NCI-H2081 (cell line): ENCODE measurements at places on chromosomes 4 and X.

- no peak for DNase-seq
Observed at GRCh38 chrX:97267396-97268181, 383.9 kb downstream of the RPA4 start.

- DNase-seq, result no peak
Observed at GRCh38 chrX:100408713-100409609, 1.1 kb downstream of the PCDH19 start.

GRCh38 chr4:147704846-147705245, 20.9 kb upstream of the PRMT9 start:
- DNase-seq, result no peak

DNA sequence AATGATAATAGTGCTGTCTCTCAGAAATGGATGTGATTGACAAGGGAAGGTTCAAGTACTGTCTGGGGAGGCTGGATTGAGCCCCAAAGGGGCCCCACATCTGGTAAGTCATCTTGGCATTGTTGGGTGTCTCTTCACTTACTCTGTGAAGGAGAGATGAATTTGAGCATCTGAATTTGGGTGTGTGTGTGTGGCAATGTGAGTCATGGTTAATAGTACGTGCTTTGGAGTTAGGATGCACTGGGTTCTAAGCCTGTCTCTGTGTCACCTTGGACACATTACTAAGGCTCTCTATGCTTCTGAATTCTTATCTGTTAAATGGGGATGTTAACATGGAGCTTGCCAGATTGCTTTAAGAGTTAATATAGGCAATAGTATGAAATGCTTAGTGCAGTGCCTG, 80.4 kb downstream of the FRAS1 start:
- no peak for DNase-seq

- DNase-seq, result peak; percentile 55
Observed at GRCh38 chr4:82500435-82501153, 61.2 kb downstream of the TMEM150C start.

DNA sequence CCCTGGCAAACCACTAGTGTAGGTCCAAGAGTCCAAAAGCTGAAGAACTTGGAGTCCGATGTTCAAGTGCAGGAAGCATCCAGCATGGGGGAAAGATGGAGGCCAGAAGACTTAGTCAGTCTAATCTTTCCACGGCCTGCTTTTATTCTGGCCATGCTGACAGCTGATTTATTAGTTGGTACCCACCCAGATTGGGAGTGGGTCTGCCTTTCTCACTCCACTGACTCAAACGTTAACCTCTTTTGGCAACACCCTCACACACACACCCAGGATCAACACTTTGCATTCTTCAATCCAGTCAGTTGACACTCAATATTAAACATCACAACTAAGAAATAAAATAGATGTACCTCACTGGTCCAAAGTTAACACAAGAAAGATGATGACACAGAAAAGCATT, 134.8 kb upstream of the GABRA2 start:
- DNase-seq, result no peak

GRCh38 chr4:157312702-157313101, 92.2 kb downstream of the GRIA2 start:
- no peak for DNase-seq

DNA sequence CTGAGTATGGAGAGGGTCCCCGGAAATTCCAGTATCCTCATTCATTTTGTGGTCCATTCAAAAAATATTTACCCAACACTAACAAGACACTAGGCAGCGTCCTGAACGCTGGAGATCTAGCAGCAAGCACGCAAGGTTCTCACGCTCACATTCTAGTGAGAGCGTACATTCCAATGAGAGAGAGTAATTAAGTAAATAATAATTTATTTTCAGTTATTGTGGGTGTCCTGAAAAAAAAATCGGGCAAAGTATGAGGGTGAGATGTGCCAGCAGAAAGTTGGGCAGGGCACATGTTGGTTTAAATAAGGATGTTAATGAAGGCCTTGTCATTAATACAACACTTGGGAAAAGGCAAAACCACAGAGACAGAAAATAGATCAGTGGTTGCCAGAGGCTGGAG, 4.0 kb upstream of the TMEM156 start:
- DNase-seq, result no peak

- DNase-seq, result no peak
Observed at GRCh38 chrX:69988955-69989394, 60.8 kb downstream of the AWAT2 start.

- no peak for DNase-seq
Observed at GRCh38 chr4:1337951-1338751, 8.9 kb upstream of the UVSSA start.

DNA sequence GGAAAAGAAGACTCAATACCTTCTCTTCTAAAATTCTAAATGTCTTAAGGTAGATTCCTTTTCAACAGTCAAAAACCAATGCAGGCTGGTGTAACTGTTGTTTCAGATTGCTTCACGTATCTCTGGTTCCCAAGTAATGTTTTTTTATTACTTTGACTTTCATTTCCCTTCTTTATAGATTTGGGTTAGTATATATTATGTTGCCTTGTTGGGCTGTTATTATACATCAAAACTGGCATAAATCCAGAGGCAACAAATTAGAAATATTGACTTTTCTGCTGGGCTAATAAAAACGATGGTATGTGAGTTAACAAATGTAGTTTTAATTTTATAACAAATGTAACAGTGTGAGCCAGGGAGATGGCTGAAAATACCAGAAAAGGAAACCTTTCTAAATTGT, 444.7 kb upstream of the TENM3 start:
- DNase-seq, result no peak

DNA sequence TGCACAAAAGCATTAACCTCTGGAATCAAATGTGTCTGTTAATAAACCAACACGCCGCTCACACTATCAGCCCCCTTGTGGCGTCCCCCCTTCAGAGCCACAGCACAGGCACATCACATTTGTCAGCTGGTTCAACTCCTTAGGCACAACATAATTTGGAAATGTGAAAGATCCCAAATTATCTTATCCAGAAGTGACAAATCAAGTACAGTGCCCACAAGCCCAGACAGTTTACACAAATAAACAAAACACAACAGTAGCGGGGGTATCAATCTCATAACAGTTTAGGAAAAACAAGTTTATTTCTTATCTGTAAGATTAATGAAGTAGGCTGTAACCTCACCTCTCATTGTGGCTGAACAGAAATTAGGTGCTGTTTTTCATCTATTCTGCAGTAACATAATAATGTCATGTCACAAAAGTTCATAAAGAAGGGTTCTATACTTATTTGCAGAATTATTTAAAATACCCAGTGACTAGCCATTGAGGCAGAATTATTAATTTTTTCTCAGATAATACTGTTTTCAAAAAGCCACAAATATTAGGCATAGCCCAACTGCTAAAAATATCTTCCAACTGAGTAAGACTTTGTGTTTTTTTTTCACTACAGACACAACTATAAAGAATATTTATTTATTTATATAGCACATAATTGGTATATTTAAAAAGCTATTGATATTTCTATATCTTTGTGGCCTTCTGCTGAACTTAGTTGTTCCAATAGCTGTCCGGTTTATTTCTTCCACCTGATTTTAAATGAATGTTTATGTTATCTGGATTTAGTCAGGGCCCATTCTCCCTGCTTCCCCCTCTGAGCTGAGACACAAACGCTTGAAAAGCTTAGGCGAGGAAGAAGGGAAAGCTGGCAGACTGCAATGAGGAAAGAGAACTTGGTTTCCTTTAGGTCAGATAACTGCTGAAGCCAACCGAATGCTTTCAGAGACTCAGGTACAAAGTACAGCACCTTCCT, 214.7 kb downstream of the QDPR start:
- DNase-seq, result no peak

DNA sequence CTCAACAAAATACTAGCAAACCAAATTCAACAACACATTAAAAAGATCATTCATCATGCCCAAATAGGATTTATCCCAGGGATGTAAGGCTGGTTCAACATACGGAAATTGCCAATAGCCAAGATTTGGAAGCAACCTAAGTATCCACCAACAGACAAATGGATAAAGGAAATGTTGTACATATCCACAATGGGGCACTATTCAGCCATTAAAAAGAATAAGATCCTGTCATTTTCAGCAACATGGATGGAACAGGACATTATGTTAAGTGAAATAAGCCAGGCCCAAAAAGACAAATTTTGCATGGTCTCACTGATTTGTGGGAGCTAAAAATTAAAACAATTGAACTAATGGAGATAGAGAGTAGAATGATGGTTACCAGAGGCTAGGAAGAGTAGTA, 82.0 kb upstream of the FAM241A start:
- DNase-seq, result no peak

DNA sequence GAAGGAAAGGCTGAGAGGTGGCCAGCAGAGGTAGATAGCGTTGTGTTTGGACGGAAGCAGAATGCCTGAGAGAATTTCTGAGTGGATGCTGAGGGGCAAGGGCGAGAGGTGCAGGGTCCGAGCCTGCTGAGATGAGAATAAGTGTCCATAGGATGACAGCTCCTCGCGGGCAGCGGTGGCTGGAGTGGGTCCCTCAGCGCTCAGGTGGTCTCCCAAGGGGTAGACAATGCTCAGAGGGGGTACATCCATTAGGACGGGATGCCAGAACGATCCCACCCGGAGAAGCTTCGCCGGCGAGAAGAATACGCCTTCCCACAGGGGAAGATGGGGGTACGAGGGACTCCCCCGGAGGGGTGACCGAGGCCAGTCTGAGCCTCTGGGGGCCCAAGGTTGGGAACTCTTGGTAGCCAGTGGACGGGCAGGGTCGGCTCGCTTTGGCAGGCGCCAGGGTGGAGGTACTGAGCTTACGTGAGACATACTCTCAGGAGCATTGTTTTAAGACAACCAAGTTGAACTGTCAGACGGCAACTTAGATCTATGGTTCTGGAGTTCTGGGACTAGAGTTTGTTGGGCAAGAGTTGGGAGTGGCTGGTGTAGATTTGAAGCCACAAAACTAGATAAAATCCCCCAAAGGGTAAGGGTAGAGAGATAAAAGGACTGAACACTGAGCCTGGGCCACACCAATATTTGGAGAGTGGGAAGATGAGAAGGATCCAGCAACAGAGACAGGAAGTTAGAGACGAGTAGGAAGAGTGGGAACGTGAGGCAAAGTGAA, 15.8 kb downstream of the BRCC3 start:
- DNase-seq, result no peak

DNA sequence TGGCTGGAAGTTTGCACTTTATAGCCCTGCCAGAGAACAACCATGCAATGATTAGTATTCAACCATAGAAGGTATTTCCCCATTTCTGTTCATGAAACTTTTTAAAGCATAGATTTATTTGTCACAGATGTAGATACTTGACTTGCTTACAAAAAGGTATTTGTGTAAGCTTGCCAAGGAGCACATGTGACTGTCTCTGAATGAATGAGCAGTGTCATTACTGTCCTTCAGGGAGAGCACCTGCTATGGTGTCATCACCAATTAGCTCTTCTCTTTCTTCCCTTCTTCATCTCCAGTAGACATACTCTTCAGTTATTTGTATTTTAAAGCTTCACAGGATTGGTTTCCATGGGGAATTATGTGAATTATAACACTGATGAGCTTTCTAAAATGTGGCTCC, 1064.7 kb upstream of the GRIA3 start:
- no peak for DNase-seq

- DNase-seq, result no peak
Observed at GRCh38 chrX:10106806-10107205, 50.0 kb upstream of the CLCN4 start.

GRCh38 chrX:4850312-4850711, 1136.9 kb upstream of the PRKX start:
- no peak for DNase-seq

DNA sequence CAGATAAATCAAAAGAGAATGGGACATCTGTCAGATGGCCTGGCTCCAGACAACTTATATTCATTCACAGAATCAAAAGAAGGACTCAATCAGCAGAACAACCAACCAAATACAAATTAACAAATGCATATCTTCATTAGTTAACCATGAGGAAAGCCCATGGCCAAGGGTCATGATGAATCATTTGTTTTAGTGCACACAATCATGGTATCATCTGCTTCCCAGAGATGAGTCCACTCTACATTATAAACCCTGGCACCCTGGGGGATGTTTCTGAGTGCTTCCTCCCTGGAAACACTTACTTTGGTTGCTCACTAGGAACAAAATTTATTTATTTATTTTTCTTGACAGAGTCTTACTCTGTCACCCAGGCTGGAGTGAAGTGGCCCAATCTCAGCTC, 453.3 kb upstream of the HS3ST1 start:
- DNase-seq, result no peak

DNA sequence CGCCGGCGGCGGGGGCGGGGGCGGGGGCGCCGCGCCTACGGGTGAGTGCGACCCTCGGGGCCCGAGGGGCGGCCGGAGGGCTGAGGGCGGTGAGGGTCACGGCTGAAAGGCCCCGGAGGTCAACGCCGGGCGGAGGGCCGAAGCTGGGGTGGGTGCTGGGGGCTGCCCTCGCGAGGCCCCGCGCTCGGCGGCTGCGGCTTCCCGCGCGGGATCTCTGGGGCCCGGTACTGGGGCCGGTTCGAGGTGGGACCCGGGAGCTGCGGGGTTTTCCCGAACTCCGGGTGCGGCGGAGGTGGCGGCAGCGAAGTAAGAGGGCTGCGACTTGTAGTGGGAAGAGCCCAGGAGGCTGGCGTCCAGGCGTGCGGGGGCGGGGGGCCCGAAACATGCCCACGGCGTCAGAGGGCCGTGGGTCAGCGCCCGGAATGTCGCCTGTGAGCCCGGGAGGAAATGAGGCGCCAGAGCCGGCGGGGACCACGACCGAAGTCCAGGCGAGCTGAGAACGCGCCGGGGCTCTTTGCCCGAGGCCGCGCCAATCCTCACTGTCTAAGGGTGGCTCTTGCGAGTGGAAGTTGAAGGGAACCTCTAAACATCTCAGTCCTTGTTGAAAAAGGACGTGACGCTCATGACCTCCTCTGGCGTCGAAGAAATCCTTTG, 407 bp downstream of the IL13RA1 start:
- DNase-seq, result peak; percentile 37

DNA sequence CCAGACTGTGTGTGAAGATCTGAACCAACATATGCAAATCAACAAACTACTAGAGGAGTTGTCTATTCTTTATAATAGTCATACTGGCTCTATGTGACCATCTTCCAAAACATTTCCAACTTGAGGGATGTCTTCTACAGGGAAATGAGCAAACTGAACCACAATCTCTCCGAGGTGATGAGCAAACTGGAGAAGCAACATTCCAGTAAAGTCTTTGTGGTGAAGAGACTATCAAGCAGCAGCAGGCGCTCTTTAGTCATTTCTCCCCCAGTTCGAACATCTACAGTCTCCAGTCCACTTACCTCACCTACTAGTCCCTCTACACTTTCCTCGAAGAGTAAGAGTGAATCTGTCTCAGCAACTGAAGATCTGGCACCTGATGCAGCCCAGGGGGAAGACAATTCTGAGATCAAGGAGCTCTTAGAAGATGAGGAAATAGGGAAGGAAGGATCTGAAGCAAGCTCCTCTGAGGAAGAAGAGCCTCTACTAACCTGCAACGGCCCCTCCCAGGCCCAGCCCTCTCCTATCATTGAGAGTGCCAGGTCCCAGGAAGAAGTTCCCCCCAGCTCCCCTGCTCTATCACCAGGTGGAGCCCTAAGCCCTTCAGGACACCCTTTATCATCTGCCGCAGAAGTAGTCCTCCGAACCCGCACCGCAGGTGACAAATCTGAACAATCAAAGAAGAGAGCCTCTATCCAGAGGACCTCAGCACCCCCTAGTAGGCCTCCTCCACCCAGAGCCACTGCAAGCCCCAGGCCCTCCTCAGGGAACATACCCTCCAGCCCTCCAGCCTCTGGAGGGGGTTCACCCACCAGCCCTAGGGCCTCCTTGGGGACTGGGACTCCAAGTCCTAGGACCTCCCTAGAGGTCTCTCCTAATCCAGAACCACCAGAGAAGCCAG, 98.1 kb downstream of the HNRNPD start:
- DNase-seq, result no peak
